Hepatocyte (in vitro differentiated cells): ENCODE measurements at places on chromosomes 12 and 14. TPM values are rescaled to one million over a fixed set of nuclear protein-coding genes. Genes with fewer than 3 reads are reported as not detected.
A peak's percentile ranks its signal among the peaks of the same experiment; 100 is the strongest.

- peak; percentile 36 for DNase-seq
These were observed at the start of gene CISTR for GRCh38 chr12:53751336-53752191. Gene CISTR (minus strand): TSS chr12:53751979.

GRCh38 chr12:102903337-102904007, 13.6 kb downstream of the PAH start:
- DNase-seq: no peak

- DNase-seq: peak; percentile 27
These were observed 156.7 kb downstream of the CEP128 start for GRCh38 chr14:80784820-80785219.

Gene DHRS4L2
- polyA plus RNA-seq: 22.6 and 28.4 TPM in 2 replicates

DNA sequence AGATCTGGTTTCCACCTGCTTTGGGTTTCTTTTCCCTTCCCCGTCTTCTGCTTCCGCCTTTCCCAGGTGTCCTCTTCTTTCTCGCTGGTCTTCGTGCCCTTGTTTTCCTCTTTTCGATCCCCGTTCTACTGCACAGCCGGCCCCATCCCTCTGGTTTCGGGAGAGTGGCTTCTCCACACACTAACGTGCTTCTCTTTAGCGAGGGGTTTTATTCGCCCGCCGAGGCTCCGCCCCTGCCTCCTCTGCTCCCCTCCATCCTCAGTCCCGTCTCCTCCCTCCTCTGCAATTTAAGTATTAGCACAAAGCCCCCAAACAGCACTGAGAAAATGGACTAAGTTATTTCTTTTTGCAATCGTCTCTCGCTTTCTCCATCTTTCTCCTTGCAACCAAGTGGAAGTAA, at the start of gene SLC7A8:
Gene SLC7A8 (minus strand): TSS at position 182 of the 400 bp plus-strand sequence. CDS start 746 bp downstream, outside the sequence.
- peak; percentile 73 for DNase-seq

Gene BMP4
- polyA plus RNA-seq: 41.2 and 50.6 TPM in 2 replicates

GRCh38 chr14:36773136-36773540, 111.5 kb downstream of the PAX9 start:
- peak; percentile 49 for DNase-seq

DNA sequence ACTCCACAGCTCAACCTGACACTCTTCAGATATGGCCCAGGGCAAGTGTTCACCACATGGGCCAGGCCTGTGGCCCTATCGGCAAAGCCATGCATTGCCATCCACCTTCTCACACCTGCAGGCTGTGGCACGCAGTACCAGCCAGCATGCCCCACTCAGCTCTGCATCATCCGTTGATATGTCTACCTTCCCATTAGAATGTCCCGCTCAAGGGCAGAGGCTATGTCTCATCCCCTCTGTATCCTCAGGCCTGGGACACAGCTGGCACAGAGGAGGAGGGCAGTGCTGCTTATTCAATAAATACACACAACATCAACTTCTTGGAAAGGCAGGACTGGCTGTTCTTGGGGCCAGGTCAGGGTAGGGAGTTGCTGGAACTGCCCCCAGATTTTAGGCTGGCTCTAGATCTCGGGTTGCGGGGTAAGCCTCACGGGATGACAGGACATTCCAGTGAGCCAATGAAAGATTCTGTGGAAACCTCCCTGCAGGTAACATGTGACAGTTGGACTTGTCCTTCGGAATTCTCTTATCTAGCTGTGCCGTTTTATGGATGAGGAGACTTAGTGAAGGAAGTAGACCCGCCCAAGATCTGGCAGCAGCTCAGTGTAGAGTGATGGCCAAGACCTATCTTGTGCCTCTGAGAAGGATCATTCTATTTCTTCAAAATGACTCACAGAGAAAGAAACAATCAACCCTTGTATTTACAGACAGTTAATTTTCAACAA, 25.6 kb downstream of the SYNE3 start:
- DNase-seq: peak; percentile 71

- no peak for DNase-seq
These were observed 89.5 kb downstream of the AEBP2 start for GRCh38 chr12:19528750-19529149.

- DNase-seq: peak; percentile 7
These were observed 23.0 kb upstream of the RAB21 start for GRCh38 chr12:71731439-71732356.

Gene GUCY2C
- polyA plus RNA-seq: 12.9 and 26.5 TPM in 2 replicates

Gene RIMBP2
- 2.2 and 2.5 TPM in 2 replicates for polyA plus RNA-seq

DNA sequence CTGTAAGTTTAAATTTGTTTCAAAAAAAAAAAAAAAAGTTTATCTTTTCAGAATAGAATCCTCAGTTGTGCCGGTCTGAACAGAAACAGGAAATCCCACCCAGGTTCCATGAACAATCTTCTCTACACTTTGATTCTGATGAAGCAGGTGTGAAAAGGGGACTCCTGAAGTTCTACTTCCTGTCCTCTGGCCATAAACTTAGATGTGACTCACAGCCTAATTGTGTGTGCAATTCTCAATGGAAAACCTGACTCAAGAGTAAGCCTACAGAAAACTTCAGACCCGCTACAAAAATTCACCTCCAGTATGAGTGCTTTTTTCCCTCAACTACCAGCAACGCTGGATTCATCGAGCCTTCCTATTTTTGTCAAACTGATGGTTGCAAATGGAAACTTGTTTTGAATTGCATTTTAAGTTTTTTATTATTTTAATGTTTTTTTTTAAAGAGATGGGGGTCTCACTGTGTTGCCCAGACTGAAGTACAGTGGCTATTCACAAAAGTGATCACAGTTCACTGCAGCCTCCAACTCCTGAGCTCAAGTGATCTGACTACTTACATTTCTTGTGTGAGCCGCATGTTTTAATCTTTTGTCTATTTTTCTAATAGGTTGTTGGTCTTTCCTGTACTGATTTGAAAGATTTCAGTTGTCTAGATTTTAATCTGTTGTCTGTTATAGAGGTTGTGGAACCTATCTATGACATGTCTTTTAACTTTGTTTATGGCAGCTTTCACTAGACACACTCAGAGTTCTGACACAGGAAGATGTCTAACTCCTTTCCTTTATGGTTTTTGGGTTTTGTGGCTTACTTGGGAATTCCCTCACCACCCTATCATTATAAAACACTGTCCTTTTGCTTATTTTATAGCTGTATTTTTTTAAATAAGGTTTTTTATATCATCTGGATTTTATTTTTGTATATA, 37.6 kb downstream of the ATG14 start:
- DNase-seq: peak; percentile 42

GRCh38 chr12:156945-157344, 57.0 kb downstream of the SLC6A12 start:
- no peak for DNase-seq

GRCh38 chr14:22333422-22334274, 255.4 kb downstream of the DAD1 start:
- peak; percentile 70 for DNase-seq

Gene FLRT2
- polyA plus RNA-seq: 31.3 and 32.9 TPM in 2 replicates

Gene AVPR1A
- 0.58 and 1.1 TPM in 2 replicates for polyA plus RNA-seq

- DNase-seq: peak; percentile 32
These were observed 9.7 kb upstream of the ZDHHC22 start for GRCh38 chr14:77151245-77151644.

Gene KRT82
- polyA plus RNA-seq: not detected in 2 replicates

DNA sequence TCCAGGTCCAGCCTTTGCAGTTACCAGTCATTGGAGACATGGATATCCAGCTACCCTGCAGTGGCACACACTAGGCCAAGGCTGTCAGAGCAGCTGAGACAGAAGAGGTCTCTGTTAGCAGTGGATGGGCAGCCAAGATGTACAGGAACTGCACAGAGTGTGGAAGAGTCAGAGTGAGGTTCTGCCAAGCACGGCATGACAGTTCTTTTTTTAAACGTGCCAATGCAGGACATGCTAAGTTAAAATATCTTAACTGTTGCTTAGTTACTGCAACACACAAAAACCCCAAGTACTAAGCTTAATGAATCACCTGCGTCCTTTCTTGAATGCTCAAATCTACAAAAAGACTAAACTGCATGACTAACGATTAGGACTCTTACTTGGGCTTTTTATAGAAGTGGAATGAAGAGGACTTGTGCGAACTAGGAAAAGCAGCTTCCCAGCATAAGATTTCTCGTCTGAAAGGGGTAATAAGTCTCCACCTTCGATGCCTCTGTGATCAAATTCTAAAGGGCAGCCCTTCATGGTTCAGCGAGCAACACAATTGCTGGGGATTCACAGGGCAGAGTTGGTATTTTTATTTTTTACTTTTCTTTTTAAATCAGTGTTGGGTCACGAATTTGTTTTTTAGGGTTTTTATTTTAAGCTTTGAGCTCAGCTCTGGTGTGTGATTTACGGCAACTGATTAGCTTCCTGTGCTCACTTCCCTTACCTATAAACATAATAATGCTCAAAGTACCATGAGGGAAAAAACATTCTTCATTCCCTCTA, 20.6 kb downstream of the MAPK1IP1L start:
- peak; percentile 27 for DNase-seq

Gene GLIPR1L1
- 0.27 TPM in 1 of 2 replicates, not detected in the other for polyA plus RNA-seq

DNA sequence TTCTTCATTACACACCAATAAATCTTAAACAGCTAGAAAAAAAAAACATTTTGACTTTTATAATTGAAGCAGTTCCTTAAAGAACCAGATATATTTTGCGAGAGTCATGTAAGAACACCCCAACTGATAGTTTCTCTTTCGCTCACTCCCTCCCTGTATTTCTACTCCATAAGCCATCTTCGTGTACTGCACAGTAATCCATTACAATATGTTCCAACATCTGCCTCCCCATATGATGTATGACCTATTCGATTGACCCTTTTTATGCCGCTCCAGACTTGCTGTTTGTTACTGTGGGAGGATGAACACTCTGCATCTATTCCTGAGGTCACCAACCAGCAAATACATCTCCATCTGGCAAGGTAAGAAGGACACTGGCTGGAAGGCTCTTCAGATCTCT, 331.7 kb downstream of the SOX5 start:
- no peak for DNase-seq

DNA sequence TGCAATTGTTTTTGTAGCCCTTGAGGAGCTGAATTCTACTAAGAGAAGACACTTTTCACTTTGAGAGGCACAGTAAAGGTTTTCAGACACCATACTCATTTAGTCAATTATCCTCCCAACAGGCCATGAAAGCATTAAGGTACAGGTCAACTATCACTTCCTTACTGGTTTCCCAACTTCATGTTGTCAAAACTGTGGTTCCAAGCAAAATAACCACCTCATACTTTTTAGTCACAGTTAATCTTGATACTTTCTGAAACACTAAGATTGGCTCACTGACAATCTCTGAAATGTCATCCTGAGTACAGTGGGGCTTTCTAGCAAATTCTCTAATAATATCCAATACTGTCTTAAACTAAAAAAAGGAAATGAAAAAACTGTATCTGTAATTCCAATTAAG, 71.7 kb downstream of the SLC2A13 start:
- no peak for DNase-seq

Gene CCDC197
- polyA plus RNA-seq: not detected in 2 replicates
